ENCODE measurements at places on chromosomes 2 and 18.

GRCh38 chr2:231717281-231718171 lies 9.2 kb downstream of the PTMA start:
- no peak for DNase-seq

- no peak for DNase-seq
These were observed 38.0 kb upstream of the SMCHD1 start for GRCh38 chr18:2617401-2617998.

GRCh38 chr2:161161074-161161706 lies 962 bp downstream of the TANK start:
- DNase-seq: no peak

DNA sequence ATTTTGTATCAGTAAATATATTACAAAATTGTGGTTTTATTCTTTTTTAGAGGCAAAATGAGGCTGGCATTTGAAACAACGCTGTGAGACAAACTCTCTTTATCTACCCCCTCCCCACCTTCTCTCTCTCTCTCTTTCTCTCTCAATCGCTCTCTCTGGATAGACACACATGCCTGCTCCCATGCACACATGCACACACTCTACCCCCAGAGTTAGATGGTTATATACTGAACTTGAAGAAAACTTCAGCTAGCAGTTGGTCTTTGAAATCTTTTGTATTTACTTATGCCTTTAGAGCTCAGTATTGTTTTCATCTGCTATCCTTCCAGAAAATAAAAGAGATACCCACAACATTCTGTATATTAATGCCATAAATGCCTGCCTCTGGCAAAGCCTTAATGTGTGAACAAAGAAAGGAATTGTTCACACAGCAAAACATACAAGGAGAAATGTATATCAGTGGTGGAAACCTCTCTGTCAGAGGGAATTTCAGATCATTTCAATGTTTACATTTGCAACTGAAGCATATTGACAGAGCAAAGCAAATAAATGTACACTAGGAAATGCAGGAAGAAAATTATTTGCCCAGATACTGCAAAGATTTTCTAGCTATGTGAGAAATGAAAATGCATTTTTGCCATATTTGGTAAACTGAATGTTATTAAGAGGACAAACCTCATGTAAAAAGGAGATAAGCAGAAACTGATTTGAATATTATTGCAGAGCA lies 217.0 kb upstream of the UBE2E3 start:
- DNase-seq: no peak

DNA sequence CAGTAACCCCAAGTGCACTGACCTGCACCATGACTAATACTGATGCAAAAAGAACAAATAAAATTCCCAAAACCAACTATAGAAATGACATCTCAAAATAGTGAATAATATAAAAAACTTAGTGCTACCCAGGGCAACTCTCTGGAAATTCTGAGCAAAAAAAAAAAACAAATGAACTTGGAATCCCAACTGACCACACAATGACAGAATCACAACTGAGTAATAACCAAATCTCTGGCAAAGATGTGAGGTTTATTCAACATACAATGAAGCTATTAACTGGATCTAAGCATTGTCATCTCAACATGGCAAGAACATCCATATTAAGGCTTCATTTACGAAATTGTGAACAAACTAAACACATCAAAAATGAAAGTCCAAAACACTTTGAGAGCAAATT lies 22.7 kb downstream of the EXOC6B start:
- no peak for DNase-seq

DNA sequence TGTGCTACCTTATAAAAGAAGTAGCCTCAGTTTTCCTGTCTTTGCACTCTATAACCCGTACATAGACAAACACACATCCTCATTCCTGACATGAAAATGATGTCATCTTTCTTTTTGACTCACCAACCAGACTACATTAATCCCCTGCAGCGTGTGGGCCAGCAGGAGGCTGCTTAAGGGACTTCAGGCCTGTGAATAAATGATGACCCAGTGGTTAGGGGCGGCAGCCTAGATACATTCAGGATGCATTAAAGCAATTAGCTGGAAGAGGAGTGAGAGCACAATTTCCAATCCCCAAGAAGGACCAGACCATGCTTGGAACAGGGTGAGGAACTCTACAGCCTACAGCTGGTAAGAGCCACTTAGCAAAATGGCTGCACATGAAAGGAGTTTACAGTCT lies 57.3 kb upstream of the KLF7 start:
- no peak for DNase-seq

GRCh38 chr2:212337486-212338343 lies 200.9 kb downstream of the ERBB4 start:
- no peak for DNase-seq

Data from activated T-cell treated with anti-CD3 and anti-CD28 coated beads for 4 hours (primary cell).